ENCODE measurements at places on chromosomes 1 and 21.

GRCh38 chr1:201696217-201696761 lies 132.7 kb upstream of the IPO9 start:
- no peak for DNase-seq

DNA sequence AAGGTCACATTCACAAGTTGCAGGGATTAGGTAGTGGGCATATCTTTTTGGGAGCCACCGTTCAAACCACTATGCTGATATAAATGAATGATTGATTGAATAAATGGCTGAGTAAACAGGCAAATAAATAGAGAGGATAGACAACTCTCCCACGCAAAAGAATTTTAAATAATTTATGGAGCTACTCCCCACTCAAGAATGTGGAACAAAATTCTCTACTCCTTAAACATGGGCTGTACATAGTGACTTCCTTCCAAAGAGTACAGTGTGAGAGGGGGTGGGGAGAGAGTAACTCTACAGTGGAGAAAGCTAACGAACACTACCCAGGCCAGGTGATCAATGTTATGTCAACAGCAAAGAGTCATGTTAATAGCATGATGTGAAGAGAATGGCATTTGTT lies 40.7 kb downstream of the KRTAP19-8 start:
- DNase-seq: no peak

- no peak for DNase-seq
These were observed 28.6 kb upstream of the AVPR1B start for GRCh38 chr1:206145771-206146290.

- no peak for DNase-seq
These were observed 215.0 kb downstream of the SLC35F3 start for GRCh38 chr1:234119431-234119830.

GRCh38 chr1:236465231-236465958 lies 58.4 kb upstream of the LGALS8 start:
- DNase-seq: no peak
